ENCODE measurements at places on chromosomes 7 and 10. TPM values are rescaled to one million over a fixed set of nuclear protein-coding genes. Genes with fewer than 3 reads are reported as not detected.

The KIF20B gene
- polyA plus RNA-seq: 8.2 TPM

The PARD3 gene
- polyA plus RNA-seq: 25.5 TPM

The TAS2R40 gene
- not detected for polyA plus RNA-seq

The CREB3L2 gene
- 49.3 TPM for polyA plus RNA-seq

The HOXA10 gene
- polyA plus RNA-seq: 0.12 TPM

The FXYD4 gene
- polyA plus RNA-seq: not detected

The GDF2 gene
- not detected for polyA plus RNA-seq

DNA sequence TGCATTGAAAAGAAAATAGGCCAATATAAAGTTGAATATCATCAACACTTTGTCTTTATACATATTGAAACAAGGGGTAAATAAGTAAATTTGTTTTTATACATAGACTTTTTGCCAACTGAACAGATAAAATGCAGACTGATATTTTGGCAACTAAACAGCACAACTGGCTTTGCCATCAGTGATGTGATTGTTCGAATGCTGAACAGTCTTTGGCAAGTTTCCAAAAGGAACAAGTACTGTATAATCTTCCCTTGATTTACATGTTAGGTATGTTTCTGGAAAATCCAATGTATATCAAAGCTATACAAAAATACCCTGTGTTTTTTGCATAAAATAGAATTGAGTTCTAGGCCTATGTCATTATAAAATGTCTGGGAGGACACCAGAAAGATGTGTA, 18.2 kb upstream of the ANKRD1 start:
- DNase-seq: no peak

DNA sequence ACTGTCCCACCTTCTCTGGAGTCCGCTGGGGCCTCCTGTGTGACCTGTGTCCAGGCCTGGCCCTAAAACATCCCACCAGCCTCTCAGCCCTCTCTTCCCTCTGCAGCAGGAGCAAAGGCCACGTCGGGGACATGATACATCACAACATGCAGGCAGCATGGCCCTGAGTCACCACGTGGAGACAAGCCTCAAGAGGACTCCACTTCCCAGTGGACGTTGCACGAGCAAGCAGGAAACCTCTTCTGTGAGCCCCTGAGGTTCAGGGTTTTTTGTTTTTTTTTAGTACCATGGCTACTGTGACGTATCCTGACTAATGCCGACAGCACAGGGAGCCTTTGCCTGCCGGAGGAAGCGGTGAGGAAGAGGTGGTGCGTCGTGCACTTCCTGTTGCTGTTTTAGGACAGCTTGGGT, 165.9 kb downstream of the DNAJB6 start:
- DNase-seq: peak; percentile 9

DNA sequence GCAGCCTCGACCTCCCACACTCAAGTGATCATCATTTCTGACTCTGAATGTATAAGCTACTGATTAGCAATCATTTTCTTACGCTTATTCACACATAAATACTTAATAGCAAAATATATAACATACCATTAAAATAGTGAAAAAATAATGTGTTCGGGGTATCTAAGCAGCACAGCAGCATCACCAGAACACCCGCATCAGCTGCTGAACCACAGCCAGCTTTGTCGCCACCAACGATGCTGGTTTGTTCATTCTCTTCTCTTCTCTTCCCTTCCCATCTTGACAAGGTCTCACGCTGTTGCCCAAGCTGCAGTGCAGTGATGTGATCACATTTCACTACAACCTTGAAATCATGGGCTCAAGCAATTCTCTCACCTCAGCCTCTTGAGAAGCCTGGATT, 425.1 kb upstream of the LRGUK start:
- DNase-seq: no peak

DNA sequence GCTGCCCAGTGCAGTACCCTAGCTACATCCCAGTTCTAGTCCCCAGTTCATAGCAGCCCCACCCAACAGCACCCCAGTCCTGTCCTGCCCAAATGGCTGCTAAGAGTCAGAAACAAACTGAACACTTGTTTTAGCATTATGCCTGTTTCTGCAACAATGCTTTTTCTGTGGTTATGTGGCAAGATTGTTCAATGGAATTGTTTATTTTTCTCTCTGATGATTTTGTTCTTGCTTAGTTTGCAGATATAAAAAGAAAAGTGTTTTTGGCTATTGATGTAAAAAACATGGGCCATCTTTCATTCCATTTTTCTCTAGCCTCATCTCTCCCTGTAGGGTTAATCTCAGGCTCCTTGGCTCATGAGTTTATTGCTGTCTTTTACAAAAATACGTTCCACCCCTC, 42.5 kb downstream of the LRRC4 start:
- no peak for DNase-seq

DNA sequence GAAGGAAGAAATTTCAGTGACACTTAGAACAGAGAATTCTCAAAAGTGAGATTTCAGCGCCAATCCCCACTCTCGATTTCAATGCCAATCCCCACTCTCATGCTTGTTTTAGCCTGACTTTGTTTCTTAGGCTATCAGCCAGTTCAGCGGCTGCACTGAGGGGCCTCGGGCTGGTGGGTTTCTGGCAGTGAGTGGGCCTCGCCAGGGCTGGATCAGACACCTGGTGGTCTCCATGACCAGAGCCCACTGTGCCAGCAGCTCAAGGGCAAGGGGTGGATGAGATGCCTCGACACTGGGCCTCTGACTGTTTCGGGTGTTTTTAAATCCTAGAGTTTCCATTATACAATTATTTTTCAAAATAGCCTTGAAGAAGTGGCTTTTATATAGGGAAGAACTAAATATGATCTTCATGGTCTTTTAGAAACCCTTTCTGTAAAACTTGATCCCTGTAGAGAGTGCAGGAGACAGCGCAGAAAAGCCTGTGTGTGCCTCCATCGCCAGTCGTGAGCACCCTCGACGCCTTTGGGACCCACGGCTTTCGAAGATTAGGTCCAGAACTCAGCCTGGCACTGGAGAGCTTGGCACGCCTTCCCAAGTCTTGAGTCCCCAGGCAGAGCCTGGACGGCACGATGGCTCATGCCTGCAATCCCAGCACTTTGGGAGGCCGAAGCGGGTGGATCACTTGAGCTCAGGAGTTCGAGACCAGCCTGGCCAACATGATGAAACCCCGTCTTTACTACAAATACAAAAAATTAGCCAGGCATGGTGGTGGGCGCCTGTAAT, 76.2 kb downstream of the INPP5A start:
- no peak for DNase-seq

- no peak for DNase-seq
Observed at GRCh38 chr7:3432911-3433310, 131.9 kb downstream of the SDK1 start.

DNA sequence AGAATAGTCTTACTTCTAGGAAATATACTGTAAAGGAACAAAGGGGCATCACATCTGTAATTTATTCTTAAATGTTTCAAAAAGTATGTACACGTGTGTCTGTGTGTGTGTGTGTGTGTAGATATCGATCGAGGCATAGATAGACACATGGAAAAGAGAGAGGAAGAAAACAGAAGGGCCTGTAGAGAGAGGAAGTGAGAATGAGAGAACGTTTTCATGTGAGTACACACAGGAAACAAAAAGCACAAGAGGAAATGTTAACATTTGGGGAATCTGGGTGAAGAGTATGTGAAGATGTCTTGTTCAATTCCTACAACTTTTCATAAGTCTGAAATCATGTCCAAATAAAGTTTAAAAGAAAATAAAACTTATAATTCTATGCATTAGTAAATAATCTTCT, 286.5 kb upstream of the SORCS1 start:
- DNase-seq: no peak

- DNase-seq: peak; percentile 86
Observed at GRCh38 chr7:46565253-46566096, 644.4 kb upstream of the IGFBP3 start.

GRCh38 chr7:1137517-1138167, 22.4 kb downstream of the ZFAND2A start:
- no peak for DNase-seq

DNA sequence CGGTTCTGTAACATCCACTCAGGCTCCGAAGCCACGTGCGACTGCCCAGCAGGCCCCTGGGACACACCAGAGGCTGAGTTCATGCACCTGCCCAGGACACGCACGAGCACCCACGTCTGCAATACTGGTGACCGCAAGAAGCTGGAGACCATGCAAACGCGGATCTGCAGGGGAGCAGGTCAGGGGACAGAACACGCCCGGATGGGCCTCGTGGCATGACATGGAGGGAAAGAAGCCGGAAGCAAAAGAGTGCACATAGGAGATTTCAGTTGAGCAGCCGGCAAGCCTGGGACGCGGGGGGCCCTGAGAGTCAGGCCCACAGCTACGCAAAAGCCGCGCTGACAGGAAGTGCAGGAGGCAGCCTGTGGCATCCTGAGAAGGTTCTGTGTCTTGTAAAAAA, 73.7 kb downstream of the FOXL3 start:
- DNase-seq: no peak

DNA sequence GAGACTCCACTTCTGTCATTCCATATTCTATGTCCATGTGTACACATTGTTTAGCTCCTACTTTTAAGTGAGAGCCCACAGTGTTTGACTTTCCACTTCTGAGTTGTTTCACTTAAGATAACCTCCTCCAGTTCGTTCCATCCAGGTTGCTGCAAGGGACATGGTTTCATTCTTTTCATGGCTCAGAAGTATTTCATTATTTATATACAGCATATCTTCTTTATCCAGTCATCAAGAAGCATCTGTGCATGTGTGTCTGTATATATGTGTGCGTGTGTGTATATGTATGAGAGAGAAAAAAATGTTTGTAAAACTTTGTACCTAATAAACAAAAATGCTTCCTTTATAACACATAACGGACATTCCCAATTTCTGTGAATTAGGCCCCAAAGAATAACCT, 6.2 kb downstream of the SEC61A2 start:
- DNase-seq: no peak

GRCh38 chr7:16708980-16709379, 44.6 kb upstream of the TSPAN13 start:
- no peak for DNase-seq

- no peak for DNase-seq
Observed at GRCh38 chr10:120543291-120543690, 86.3 kb downstream of the PLPP4 start.

GRCh38 chr10:36469585-36469984, 655.8 kb upstream of the ANKRD30A start:
- no peak for DNase-seq

Measured in large intestine (tissue), 12 donors.